ENCODE measurements at places on chromosomes 12 and 14.

DNA sequence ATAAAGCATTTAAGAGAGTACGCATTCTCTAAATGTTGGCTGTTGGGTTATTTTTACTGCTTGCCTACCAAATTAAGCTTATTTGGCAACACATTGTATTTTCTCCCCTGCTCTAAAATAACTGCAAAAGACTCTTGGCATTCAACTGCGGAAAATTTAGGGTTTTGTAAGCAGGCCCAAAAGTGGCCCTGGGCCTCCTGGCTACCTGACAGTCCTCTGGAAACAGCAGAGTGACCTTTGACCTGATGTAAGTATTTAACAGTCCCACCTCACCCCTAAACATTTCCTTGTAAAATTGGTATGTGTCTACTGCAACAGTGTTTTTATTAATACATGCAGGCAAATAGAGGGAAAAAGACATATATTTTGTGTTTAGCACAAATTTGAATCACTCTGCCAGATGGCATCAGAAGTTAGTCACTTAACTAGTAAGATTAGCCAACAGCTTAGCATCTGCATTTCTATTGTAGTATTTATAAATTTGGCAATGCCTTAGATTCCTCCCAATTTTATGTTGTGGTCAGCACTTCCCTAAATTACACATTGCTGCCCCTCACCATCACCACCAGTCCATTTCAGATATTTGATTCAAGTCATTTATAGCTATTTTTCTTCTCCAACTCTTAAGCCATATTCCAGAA, 11.2 kb downstream of the LLPH start:
- no peak for DNase-seq

DNA sequence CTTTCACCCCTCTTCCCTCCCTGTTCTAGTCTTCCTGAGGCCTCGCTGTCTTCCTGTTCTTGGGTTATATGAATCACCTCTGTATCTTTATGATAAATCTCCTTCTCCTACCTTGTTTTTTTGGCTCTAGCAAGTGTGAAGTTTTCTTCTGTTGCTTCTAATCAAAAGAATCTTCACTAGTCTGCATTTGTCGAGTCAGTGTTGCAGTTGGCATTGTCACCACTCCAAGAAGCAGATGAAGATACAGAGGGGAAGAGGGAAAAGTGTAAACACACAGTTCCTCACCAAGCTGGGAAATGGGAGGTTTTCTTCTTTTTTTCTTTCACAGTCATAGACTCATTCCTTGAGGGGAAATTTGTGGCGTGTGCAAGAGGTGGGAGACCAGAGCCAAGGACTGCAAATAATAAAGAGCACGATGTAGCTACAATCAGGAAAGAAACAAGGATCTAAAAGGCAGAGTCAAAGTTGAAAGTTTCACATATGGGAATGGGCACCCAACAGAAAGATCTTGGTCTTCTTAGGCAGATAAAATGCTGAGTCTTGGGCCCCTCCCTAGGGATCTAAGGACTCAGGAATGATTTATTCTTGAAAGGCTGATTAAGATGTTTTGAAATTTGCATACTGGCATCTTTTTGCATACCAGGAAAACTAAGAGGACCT, 22.2 kb upstream of the PRICKLE1 start:
- DNase-seq: no peak

DNA sequence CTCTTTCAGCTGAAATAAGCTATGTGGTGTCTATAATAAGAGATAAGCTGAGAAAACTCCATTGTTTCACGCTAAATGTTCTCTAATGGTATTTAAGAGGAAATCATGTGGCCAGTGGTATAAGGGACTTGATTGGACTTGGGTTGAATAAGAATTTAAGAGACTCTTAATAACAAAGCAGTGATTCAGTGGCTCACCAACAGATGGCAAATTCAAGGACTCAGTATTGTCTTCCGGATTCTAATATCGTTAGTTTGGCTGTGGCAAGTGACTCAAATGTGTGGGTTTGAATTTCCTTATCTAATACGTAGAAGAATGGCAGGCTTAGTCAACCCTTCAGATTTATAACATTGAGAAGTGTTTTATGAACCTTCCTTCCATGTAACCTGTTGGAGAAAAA, 49.1 kb upstream of the KCNH3 start:
- no peak for DNase-seq

- no peak for DNase-seq
Measured at GRCh38 chr14:72636871-72637270, 257.0 kb downstream of the DPF3 start.

- no peak for DNase-seq
Measured at GRCh38 chr12:57235017-57235727, 5.7 kb downstream of the SHMT2 start.

DNA sequence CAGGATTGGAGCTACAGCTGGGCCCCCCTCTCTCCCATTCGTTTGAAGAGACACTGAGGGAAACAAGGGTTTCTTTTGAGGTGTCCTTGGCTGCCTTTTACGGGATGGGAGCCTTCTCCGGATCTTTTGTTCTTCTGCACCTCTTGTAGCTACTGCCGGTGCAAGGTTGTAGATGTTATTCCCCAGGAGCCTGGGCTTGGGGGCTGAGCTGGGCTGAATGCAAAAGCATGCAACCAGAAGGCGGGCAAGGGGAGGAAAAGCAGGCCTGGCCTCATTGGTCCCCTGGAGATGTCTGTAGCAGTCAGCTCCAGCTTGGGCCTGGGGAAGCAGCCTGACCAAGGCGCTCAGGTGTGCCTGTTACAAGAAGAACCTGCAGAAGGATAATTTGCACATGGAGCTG, 110.3 kb downstream of the GCH1 start:
- no peak for DNase-seq

- DNase-seq: no peak
Measured at GRCh38 chr12:16531621-16532020, 74.3 kb downstream of the LMO3 start.

DNA sequence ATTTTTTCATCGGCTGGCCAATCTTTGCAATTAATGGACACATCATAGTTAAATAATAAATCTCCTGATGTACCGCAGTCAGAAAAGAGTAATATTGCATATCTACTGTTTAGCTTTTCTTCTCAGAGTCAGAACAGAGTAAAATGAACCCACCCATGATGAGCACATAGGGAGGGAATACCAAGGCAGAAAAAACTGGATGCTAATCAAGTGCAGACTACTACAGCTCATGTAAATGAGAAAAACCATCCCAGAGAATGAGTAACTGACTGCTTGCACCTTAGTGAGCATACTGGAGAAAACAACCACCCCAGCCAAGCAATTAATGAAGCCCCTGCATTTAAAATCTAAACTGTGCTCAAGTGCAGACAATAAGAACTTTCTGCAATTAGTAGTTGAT, 483.7 kb downstream of the MDGA2 start:
- no peak for DNase-seq

GRCh38 chr12:6868211-6869048, 1.1 kb downstream of the TPI1 start:
- DNase-seq: no peak

DNA sequence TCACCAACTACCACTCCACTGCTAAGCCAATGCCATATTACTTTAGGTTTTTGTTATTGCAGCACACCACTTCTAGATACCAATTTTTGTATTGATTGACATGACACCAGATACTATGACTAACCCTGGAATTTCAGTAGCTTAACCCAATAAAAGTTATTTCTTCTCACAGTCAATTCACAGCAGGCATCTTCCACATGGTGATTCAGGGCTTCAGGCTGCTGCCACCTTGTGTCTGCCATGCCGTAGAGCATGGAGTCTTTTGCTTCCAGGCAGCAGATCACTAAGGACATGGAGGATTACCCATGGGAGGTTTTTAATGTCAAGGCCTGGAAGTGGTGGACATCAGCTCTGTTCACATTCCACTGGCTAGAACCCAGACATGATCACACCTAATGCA, 56.4 kb upstream of the LTA4H start:
- DNase-seq: no peak

DNA sequence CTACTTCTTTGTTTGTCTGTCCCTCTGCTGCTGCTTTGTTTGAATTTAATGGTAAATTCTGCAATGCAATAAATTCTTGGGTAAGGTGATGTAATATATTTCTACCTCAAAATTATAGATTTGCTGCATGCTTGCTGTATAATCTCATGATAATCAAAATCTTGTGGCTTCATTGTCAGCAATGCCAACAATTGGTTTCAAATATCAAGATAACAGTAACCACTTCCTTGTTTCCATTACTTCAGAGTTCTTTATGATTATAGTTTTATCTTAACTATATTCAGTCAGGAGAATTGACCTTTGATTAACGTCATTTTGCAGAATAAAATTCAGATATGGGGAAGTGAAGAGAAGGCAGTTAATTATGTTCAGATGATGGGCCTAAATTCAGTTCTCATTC, 30.2 kb upstream of the RNU6-8 start:
- DNase-seq: no peak

DNA sequence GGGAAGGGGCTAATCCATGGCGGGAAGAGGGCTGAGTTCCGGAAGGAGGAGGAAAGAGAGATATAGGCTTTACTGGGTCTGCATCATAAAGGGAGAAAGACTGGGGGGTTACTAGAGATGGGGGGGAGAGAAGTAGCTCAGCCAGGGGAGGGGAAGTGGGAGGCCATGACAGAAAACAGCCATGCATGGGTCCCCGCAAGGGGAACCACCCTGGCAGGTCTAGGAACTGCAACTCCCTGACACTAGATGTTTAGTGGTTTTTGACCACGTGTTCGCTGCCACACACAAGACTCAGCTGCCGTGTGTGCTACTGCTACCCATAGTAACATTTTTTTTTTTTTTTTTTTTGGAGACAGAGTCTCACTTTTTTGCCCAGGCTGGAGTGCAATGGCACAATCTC, 145.0 kb downstream of the RIMBP2 start:
- DNase-seq: no peak

GRCh38 chr12:81866081-81866480, 106.9 kb upstream of the PPFIA2 start:
- no peak for DNase-seq

Data from stimulated activated CD8-positive, alpha-beta memory T cell treated with anti-CD3 and anti-CD28 coated beads, Interleukin-4, amount 100 ng/mL, for 4 hours (primary cell).